ENCODE measurements at places on chromosomes 13 and 19.

DNA sequence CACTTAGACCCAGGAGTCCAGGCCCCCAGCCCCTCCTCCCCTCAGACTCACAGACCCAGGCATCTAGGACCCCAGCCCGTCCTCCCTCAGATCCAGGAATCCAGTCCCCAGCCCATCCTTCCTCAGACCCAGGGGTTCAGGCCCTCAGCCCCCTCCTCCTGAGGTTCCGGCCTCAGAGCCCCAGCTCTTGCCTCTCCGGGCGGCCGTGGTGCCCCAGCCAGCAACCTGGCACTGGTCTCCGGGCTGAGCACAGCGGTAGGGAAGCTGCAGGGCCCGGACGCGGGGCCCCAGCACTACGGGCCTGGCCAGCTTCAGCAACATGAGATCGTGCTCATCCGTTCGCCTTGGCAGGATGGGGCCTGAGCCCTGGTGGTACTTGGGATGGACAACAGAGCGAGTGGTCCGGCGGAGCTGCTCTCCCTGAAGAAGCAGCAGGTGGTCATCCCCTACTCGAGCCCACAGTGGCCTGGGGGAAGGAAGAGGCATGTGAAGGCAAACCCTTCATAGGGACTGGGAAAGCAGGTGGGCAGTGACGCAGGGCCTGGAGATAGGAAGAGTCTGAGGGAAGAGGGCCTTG is 3.7 kb downstream of the KLK10 start:
- DNase-seq: no peak

DNA sequence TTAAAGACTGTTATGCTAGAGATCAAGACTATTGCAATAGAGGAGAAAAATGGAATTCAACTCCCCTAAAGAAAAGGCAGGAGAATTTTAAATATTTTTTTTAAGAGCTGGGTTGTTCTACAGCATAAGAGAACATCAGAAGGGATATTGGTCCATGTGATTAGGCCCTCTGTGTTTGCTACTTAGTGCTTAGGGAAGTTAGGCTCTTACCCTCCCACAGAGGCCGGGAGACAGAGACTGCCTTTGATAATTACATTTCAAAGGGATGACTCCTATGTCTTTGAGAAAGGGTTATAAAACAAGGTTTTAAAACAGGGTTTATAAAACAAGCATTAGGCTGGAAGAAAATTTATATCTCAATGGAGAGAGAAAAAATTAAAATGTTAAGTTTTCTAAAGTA is 1248.1 kb upstream of the PCDH20 start:
- no peak for DNase-seq

- no peak for DNase-seq
These were observed 591 bp downstream of the ZNF823 start for GRCh38 chr19:11737964-11738745.

DNA sequence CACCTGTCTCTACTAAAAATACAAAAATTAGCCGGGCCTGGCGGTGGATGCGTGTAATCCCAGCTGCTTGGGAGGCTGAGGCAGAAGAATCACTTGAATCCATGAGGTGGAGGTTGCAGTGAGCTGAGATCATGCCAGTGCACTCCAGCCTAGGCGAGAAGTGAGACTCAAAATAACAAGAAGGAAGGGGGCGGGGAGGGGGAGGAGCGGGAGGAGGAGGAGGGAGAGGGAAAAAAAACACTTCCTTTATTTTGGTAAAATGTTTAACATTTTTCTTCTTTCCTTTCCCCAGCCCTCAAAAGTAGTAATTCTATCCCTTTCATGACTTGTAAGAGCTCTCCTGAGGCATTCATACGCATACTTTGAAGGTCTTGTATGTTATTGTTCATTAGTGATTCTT is 44.3 kb downstream of the SPRY2 start:
- DNase-seq: no peak

Data from eye (tissue), 1 donor.